ENCODE measurements at places on chromosomes 3 and 15.

DNA sequence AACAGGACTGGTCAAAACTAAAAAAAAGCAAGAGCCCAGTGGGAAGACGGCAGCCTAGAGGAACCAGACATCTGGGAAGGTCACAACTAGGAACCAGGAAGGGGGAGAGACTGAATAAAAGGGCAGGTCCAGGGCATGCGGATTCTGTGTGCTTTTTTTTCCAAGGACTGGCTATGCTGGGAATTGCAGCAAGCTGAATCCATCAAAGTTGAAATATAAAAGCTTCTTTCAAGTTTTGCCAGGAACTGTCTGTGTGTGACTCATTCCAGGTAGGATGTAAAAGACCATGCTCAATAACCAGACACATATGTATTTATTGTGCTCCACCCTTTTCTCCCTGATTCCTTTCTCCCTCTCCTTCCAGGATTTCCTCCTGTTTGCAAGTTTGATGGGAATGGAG is 47.9 kb upstream of the CCDC80 start:
- DNase-seq, result no peak

- DNase-seq, result no peak
These were observed 11.2 kb upstream of the TMEM212 start for GRCh38 chr3:171831936-171832335.

DNA sequence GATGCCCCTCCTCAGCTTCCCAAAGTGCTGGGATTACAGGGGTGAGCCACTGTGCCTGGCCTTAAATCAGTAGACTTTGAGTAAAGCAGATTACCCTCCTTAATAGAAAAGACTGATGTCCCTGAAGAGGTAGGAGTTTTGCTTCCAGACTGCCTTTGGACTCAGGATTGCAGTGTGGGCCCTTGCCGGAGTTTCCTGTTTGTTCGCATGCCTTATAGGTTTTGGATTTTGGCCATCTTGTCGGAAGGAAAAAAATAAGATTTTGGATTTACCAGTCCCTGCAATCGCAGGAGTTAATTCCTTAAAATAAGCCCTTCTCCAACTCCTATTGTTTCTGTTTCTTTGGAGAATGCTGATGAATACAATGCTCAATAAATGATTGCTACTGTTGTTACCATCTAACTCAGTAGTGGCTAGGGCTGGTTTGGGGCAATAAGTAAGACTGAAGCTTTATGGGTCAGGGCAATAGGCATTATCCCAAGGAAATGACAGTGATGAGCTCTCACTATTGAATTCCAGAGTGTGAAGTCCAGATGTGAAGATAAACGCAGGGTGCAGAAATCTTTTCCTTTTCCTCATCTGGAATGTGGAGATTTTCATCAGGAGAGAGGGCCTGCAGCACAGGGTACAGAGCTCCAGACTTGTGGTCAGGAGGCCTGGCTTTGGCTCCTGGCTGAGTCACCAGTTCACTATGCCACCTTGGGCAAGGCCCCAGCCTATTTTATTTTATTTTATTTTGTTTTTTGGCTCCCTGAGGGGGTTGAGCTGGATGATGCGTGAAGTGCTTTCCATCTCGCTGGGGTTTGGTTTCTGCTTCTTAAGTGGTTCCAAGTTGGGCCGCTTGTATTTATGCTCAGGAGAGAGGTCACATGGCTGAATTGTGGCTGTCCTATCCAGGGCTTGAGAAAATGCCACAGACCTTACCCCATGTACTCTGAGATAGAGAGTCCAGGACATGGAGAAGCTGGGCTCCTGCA is 25.3 kb downstream of the FOXL2 start:
- no peak for DNase-seq

GRCh38 chr15:90145259-90145658 is 43.0 kb upstream of the IDH2 start:
- no peak for DNase-seq

DNA sequence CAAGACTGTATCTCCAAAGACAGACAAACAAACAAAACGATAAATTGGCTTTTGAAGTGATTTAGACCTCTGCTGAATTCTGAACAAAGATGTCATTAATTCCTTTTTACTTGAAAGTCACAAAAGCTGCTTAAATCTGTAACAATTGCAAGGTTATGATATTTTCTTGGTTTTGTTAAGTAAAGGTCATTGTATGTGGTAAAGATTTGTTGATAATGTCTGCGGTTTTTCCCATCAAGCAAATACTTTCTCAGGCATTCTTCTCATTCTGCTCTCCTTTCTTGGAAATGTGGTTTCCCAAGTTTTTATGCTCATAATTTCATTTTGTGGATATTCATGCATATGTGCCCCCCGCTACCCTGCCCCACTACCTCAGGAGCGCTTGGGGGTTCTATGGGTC is 116.5 kb downstream of the SLMAP start:
- DNase-seq, result no peak

GRCh38 chr3:192371870-192372400 is 355.4 kb downstream of the FGF12 start:
- no peak for DNase-seq

DNA sequence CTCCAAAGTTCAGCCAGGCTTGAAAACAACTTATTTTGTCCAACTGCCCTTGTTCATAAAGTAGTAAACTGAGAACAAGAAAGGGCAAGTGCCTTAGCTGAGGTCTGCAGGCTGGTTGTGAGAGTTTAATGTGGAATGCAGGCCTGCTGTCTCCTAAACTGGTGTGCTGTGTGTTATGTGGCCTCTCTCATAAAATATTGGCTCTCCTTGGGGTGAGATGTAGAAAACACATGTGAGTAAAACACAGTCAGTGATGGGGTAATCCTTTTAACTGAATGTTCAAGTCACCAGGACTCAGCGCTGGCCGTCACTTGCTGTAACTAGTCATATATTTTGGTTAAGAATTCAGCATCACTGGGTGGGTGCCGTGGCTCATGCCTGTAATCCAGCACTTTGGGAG is 7.1 kb upstream of the ST6GAL1 start:
- DNase-seq, result no peak

DNA sequence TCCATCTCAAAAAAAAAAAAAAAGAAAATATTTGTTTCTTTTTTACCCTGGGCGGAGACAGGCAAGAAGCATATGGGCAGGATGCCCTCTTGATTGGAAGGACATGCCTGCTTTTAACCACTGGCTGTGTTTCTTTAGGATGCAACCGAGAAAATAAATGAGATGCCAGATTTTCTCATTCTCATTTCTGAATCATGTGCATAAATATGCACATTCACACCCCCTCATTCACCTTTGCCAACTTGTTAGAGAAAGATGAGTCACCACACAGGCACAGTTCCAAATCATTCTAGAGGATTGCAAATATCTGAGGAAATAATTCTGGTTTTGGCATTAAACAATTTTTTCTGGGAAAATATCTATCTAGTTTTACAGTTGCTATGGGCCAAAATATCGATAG is 3.3 kb downstream of the LIPH start:
- no peak for DNase-seq

GRCh38 chr15:61584410-61584809 is 355.3 kb upstream of the RORA start:
- no peak for DNase-seq

DNA sequence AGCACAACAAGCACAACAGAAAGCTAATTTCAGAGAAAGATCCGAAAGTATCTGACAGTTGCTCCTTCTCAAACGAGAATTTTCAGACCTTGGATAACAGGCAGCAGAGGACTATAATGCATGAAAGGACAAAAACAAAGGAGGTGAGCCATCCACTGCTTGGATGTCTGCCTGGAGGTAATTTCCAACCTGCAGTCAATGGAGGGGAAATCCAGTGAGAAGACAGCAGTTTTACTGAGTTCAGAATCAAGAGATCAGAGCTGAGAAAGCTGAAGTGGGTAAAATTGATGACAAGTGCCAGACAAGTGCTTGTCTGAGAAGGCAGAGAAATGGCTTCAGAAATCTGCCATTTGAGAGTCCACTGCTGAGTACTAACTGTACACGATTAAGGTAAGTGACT is 22.1 kb downstream of the UBE3A start:
- DNase-seq, result no peak

DNA sequence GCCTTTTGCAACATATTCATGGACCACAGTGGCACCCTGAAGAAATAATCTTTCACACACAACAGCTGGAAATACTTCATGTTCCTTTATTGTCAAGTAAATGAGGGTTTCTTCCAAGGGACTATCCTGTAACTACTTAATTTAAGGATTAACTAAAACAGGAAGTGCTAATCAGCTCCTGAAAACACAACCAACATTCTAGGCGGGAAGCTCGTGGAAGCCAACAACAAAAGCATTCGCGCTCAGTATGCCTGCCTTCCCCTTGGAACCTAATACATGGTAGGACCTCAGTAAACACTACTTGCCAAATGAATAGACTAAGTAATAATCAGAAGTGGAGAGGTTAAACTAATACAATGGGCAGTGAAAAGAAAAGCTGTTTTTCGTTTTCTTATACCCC is 300.9 kb downstream of the RORA start:
- no peak for DNase-seq

DNA sequence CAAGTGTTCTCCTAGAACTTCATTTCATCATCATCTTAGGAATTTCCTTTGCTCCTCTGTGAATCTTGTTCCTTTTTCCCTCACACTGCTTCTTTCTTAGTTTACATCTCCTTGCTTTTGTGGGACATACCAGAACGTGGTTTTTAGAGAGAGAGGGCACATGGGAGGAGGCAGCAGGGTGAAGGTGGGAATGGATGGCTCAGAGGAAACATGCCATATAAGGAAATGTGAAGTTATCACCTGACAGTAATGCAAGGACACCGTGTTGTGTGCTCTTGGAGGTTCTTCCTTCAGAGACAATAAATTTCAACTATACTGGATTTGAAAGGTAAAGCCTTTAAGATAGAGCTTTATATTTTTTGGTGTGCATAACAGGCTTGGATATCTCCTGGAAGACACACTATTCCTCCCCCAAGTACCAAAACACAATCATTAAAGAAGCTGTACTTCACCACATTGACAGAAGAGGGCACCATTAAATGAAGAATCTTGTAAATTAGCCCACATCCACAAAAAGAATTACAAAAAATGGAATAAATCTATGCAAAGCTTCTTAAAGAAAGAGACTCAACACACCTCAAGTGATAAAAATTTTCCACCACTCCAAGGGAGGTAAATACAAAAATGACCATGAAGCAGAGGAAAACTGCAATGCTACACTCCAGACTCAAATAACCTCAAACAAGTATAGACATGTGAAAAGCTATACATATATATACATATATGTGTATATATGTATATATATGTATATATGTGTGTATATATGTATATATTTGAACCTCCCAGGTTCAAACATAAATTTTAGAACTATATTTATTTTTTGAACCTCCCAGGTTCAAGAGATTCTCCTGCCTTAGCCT is 26.1 kb downstream of the RPL39L start:
- DNase-seq, result no peak

DNA sequence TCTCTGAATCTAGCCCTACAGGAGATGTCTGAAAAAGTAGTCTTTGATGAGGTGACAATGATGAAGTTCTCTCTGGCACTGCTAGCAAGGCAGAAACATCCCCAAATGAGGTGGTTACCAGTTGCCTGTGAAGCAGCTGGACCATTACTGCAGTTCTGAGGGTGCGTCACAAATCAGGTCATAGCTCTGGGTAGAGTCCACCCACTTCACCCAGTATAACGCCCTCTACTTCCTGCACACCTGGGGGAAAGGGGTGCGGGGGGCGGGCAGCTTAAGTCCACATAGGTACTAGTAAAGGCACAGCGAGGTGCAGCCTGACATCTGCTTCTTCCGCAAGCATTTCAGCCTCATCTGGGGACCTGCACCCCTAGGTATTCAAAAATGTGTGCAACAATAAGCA is 13.4 kb upstream of the SATB1 start:
- DNase-seq, result no peak

GRCh38 chr15:52171386-52171785 is 19.8 kb downstream of the GNB5 start:
- no peak for DNase-seq

- no peak for DNase-seq
These were observed 288.7 kb downstream of the SOX2 start for GRCh38 chr3:182000447-182000846.
